ENCODE measurements at places on chromosomes 7 and 10. TPM values are rescaled to one million over a fixed set of nuclear protein-coding genes. Genes with fewer than 3 reads are reported as not detected.

Gene ADAM12
- 9.4 TPM for total RNA-seq

Gene CPN1
- total RNA-seq, result not detected

Gene ADAMTS14
- total RNA-seq, result 1.4 TPM

Gene BTBD16
- not detected for total RNA-seq

Gene C10orf71
- total RNA-seq, result not detected

Data from PC-3 (cell line).